ENCODE measurements at places on chromosomes 12 and 14. TPM values are rescaled to one million over a fixed set of nuclear protein-coding genes. Genes with fewer than 3 reads are reported as not detected.

The PNP gene
- 26.9 TPM for total RNA-seq

DNA sequence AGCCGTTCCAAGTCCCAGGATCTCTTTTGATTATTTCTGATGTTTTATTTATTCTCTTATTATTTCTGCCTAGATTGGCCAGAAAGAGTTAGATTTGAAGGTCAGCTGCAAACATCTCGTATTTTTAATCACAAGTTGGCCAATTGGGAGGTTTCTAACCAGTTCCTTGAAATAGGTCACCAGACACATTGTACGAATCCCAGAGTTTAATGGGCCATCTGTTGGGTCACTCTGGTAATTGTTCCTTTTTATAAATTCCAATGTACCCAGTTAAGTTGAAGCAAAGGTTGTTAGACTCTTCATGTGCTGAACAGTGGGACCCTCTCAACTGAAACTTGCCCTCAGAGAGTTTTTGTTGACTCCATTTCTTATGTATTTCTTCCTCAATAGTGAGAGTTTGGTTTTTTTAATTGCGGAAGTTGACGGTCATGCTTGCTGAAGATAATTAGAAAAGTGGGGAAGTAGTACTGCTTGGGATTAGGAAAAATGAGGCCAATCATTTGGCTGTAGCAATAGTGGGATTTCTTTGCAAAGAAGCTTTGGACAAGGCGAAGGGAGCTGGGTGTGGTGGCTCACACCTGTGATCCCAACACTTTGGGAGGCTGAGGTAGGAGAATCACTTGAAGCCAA is 382.7 kb upstream of the RGS6 start:
- DNase-seq: no peak

The C12orf54 gene
- total RNA-seq: not detected

The KLHDC1 gene
- 1.2 TPM for total RNA-seq

The STXBP6 gene
- total RNA-seq: 10.0 TPM

DNA sequence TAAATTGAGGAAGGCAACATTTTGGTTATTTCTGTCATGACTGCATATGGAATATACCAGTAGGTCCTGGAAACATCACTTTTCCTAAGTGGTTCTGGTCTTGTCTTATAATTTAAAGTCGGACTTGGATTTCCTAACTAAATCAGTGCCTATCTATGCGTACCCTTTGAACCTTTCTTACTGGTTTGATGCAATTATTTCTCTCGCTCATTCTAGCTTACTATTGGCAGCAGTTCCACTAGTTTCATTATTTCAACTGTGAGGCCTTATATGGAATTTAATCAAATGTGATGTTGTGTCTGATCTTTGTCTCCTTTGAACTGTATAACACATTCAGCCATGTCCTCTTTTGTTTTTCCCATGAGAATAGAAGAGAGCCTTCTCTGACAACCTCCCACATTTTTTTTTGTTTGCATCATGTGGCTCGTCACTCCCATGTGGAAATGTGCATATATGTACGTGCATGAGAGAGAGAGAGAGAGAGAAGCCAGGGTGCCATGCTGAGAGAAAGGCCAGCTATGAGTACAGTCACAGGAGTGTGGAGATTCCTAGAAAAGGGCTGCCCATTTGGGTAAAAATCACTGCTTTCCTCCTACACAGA is 48.0 kb downstream of the AKAP6 start:
- no peak for DNase-seq

DNA sequence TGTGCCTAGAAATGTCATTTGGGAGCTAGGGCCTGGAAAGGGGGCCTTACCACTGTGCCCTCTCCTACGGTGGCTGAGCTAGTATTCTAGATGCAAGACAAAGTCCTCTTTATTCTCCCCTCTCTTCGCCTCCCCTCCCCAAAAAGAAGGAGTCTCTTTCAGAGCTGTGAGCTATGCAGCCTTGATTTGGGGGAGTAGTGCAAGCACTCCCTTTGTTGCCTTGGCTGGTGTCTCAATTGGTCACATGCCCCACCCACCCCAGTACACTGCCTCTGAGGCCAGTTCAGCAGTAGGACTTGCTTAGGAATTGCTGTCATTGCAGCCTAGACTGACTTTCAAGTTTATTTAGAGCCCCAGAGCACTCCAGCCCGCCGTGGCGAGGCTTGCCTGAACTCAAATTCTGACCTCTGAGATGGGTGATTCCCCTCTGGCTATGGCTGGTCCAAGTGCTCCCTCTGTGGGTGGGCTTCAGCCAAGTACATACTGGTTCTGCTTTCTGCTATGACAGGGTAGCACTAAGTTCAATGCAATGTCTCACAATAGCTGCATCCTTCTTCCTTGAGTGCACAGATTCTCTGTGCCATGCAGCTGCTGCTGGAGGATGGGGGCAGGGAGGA is 37.0 kb upstream of the FBXO33 start:
- no peak for DNase-seq

The WNT5B gene
- total RNA-seq: 50.2 TPM

DNA sequence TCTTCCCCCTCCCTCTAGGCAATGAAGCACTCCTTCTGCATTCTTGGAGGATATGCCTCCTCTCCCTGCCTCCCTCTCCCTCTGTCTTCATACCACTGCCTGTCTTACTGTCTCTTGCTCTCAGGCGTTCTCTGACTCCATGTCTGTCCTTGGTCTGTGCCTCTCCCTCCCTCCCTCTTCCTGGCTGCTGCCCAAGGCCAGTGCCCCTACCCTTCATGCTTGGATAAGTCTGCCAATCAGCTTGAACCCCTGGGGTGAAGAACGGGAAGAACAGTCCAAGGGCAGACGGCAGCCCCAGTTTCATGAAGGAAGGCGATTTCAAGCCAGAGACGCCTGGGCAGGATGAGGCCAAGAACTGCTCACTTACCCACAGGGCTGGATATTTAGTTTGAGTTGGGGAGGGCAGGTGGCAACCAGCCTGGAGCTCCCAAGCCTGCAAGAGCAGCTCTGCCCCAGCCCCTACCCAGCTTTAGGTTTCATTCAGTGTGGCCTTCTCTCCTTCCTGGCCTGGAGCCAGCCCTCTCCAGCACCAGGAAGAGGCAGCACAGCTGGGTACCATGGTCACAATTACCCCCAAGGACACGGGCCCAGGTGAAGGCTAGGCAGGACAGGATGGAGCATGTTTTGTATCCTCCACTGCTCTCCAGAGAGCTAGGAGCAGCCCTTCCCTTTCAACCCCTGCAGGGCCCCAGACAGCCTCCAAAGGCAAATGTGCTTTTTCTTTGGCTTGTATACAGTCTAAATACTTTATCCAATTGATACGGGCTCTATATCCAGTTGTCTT is 35.8 kb upstream of the LTBP2 start:
- peak; percentile 71 for DNase-seq

- DNase-seq: peak; percentile 97
Measured at GRCh38 chr12:104671409-104672095, 214.8 kb downstream of the CHST11 start.

- no peak for DNase-seq
Measured at GRCh38 chr14:88681755-88682494, 110.8 kb downstream of the EML5 start.

DNA sequence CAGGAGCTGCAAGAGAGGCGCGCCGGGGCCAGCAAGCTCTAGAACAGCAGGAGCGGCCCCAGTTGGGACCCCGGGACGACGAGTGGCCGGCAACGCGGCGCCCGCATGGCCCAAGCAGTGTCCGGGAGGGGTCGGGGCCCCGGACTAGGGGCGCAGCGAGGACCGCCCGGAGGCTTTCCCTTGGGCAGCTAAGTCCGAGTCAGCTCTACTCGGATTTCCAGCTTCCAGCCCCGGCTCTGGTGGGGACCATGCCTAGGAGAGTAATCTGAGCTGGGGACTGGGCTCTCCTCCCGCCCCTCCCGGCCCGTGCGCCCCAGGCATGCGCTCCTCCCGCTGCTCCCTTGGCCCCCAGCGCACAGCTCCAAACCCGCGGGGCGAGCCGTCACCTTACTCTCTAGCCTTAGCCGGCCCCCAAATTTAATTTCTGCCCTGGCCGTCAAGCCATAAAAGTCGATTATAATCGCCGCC is 41.6 kb upstream of the CAPRIN2 start:
- DNase-seq: peak; percentile 67

The RTN1 gene
- not detected for total RNA-seq

DNA sequence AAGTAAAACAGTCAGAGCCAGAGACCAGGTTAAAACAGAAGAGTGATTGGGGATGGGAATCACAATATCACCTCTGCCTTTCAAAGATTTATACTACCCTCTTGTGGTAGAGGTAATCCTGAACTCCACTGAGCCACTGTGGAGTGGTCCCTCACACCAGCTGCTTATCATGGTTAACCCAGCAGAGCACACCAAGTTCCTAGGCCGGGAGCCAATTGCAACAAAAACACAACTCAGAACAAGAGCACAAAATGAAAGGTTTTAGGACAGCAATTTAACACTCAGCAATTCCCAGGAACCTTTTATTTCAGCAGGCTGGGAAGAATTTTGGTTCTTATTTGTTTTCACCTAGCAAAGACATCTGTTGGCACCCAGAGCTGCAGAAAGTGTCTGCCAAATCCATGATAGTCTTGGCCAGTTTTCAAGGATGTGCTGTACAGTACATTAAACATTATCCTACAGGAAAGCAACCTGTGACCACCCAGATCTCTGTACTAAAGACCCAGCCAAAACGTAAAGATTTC is 220.5 kb upstream of the ATXN7L3B start:
- DNase-seq: no peak

DNA sequence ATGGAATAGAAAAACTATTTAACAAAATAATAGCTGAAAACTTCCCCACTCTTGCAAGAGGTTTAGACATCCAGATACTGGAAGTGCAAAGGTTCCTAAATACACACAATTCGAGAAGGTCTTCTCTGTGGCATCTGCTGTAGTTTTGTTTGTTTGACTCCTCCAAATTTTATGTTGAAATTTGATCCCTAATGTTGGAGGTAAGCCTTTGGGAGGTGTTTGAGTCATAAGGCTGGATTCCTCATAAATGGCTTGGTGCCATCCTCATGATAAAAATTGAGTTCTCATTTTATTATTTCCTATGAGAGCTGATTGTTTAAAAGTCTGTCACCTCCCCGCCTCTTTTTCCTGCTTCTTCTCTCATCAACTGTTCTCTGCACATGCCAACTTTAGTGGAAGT is 182.7 kb downstream of the MYRFL start:
- DNase-seq: peak; percentile 42

The RNF212B gene
- not detected for total RNA-seq

DNA sequence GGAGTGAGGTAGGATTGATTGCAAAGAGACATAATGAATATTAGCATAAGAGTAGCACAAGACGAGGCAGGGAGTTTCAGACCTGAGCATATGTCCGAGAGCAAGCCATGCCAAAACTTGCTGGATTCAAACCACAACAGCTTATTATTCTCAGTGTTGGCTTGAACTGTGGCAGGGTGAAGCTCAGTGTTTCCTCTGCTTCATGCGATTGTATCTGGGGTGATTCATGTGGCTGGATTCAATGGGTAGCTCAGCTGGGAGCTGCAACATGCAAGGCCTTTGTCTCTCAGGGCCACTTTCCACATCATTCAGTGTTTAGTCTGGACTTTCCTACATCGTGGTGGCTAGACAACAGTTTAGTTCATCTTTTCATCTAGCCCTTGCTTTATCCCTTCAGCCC is 22.1 kb upstream of the E2F7 start:
- no peak for DNase-seq

GRCh38 chr14:57317248-57317833 is 48.6 kb downstream of the AP5M1 start:
- peak; percentile 50 for DNase-seq

The ACOT4 gene
- total RNA-seq: 4.9 TPM

DNA sequence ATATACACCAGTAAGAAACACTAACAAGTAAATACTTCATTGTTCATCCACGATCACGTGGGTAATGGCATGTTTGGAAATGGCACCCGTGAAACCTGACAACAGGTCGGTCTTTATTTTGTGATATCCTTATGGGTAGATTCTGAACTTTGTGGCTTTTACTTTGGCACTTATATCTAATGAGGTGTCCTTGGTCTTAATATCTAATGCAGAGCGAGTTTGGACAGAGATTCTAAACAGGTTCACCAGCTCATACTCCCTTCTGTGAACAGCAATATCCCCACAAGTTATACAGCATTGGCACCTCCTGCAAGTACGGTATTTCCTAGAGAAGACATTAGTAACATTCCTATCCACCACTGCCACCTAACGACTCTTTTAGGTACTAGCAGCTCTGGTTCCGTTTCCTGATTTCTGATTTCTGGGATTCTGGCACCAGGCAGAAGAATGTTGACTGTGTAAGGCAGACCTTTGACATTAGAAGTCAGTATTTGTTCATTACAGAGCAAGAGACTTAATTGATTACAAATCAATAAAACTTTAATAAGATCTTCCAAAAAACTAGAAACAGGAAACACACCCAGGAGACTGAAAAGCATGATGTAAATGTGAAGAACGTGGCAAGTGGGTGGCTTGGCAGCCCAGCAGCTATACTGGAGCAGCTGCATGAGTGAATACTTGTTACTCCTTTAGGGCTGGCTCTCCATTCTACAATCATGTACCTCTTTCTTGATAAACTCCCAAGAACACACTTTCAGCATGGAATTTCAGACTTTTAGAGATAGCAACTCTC is 2.5 kb downstream of the ANG start:
- DNase-seq: peak; percentile 29

The BCL2L2 gene
- total RNA-seq: 20.3 TPM

DNA sequence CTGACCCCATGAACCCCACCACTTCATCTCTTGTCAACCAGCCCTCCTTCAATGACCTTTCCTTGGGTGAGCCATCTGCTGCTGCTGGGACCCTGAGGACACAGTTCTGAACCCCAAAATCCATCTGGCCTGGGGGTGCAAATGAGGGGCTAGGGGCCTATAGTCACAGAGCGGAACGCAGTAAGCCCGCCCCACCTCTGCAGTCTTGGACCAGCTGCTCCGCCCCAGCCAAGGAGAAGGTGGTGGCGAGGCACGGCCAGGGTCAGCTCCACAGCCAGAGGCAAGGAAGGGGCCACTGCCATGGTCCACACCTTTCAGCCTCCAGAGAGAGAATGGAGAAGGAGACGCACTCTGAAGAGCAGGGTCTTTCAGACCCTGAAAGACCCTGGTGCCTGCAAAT is 5.1 kb downstream of the TMEM179 start:
- DNase-seq: no peak

DNA sequence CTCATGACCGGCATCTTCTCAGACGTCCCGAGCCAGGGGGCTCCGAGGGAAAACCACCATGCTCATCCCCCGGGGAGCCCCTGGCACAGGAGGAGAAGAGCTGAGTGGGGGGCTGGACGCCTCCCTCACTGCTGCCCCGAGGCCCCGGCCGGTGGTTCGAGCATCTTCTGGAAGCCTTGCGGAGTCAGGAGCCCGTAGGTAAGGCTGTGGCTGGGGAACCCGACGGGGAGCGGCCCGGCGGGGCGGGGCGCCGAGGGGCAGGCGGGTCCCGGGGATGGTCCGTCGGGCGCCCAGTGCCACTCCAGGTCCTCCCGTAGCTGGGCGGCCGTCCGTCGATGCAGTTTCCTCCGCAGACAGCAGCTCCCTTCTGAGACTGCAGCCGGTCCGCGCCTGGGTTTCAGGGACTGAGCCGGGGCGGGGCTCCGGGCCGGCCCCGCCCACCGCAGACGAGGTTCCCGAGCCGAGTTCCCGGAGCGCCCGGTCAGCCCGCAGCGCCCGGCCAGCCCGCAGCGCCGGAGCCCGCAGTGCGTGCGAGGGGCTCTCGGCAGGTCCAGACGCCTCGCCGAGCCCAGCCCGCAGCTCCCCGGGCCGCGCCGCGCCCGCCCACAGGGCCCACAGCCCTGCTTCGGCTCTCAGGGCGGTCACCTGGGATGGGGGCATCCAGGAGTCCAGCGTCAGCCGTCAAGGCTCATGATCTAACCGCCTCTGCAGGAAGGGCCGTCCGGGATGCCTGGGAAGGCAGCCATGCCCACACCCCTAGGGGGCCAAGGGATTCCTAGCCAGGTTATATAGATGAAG is at the start of gene PGF:
Gene PGF (minus strand): TSS at position 369 of the 798 bp plus-strand sequence. CDS start 355 bp downstream, at position 14.
- peak; percentile 86 for DNase-seq

The RNFT2 gene
- 18.6 TPM for total RNA-seq
